ENCODE measurements at places on chromosomes 6 and 20.

DNA sequence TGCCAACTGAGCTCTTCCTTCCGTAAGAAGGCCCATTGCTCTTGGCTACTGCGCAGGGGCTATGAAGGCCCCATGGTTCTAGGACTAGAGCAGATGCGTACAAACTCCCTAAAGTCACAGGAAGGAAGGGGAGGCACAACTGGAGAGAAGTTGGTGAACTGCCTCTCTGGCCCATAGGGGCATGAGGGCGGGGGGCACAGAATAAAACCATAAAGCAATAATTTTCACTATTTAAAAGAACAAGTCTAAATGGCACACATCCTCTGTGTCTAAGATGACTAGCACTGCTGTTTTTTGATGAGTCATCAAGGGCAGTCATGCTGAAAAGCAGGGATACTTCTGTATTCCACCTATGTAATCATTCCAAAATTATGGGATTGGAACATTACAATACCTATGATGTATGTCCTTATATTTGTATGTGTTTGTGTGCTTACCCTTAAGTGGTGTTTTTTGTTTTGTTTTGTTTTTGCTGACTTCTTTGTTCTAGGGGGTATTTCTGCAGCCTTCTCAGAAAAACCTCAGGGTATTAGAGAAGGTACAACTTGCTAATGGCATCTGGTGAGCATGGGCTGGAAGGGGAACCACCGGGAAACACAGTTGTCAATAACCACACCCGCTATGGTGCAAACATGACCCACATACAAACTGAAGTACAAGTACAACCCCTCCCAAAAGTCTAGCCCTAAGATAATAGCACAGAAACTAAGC is 36.9 kb downstream of the B4GALT5 start:
- DNase-seq, result no peak

GRCh38 chr20:53168491-53168890 is 196.3 kb downstream of the TSHZ2 start:
- no peak for DNase-seq

- peak; percentile 40 for DNase-seq
These were observed 19.3 kb upstream of the SEC63 start for GRCh38 chr6:107977283-107977682.

DNA sequence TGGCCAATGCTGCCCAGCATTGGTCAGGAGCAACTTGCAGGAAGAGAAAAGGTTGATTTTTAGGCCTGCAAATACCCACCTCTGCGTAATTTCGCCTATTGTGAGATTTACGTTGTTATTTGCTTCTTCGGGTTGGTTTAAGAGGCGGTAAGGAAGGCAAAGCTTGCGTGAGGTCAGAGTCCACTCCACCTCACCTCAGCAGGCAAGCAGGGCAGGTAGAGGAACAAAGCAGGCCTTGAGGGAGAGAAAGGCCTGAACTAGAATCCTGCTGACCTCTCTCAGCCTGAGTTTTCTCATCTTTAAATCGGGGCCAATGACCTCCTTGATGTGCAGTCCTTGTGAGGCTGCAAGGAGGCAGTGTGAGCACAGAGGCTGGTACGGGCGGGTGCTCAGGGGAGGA is 239.1 kb downstream of the CDC5L start:
- no peak for DNase-seq

GRCh38 chr6:73704260-73704659 is 8.3 kb downstream of the CD109 start:
- DNase-seq, result peak; percentile 76

All from hepatocyte (in vitro differentiated cells).